Frontal cortex (tissue), 4 donors: ENCODE measurements at places on chromosomes 7 and 10.

GRCh38 chr7:129665013-129665401 is 53.5 kb downstream of the NRF1 start:
- no peak for DNase-seq

GRCh38 chr7:12965767-12966166 is 278.3 kb downstream of the ARL4A start:
- no peak for DNase-seq

- DNase-seq: no peak
These were observed 270.7 kb downstream of the RPS24 start for GRCh38 chr10:78304091-78305045.

GRCh38 chr10:21919117-21919516 is 84.4 kb downstream of the DNAJC1 start:
- no peak for DNase-seq

- no peak for DNase-seq
These were observed 507 bp downstream of the STN1 start for GRCh38 chr10:103917302-103918052.

DNA sequence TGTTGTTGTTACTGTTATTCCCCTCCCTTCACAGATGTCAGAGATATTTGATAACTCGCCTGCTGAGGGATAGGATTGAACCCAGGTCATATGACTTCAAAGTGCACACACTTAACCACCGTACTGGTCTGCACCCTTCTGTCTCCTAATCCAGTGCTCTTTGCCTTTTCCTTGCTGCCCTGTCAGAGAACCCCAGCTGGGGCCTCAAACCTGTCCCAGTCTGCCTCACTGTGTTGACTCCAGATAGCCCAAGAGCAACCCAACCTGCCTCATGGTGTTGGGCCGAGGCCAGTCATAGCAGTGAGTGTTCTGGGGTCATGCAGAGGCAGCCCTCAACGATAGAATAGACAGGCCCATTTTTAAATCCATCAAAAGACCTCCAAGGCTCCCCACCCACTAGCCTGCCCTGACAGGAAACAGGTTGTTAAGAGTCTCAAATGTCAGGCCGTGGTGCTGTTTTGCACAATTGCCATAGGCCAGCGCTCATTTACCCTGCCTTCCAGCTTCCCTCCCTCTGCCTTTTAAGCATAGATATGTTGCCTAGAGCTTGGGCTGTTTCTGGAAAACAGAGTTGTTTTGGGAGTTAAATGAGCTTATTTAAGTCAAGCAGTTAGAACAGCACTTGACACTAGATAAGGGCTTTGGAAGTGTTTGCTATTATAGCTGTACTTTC is 37.0 kb upstream of the PDCD4 start:
- no peak for DNase-seq

- no peak for DNase-seq
These were observed 57.5 kb downstream of the EXOC4 start for GRCh38 chr7:133310232-133310862.

- no peak for DNase-seq
These were observed 167.8 kb upstream of the SEMA3A start for GRCh38 chr7:84362360-84362759.

GRCh38 chr10:101495324-101495925 is 92.6 kb downstream of the POLL start:
- no peak for DNase-seq

DNA sequence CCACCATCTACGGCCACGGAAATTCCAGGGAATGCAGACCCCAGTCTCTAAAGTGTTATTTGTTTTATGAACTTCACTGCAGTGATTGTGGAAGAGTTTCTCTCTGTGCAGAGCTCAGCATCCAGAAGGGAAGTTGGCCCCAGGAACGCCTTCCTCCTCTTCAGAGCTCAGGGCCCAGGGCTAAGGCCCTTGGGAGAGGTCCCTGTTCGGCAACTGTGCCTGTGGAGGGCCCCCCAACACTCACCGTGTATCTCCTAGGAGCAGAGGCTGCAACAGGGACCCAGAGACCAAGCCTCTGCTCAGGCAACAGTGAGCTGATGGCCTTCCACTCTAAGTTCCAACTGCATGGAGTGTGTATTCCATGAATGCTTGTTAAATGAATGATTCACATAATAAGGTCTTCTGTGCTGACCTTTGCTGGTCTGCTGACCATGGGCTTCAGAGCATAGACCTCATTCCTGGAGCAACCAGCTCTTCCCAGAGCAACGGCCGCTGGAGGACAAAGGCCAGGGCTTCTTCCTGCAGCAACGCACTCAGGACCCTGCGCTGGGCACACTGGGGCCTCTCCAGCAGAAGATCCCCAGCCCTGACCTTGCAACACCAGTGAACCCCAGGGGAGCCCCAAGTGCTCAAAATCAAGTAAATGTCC is 7.7 kb downstream of the DIP2C start:
- no peak for DNase-seq

DNA sequence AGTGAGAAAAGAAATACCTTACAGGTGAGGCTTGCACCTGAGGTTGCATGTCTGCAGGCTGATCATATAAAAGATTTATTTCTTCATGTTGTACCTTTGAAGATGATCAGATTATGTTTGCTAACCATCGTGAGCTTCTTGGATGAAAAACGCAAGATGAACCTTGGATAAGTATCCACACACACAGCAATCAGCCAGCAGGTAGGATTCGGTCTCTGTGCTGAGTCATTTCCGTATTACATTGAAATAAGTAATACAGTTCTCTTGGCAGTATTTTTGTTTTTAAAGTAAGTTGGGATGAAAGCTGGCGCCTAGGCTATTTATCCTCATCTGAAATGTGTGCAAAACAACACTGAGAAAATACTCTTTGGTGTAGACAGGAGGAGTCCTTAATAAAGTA is 109.0 kb upstream of the PRKCQ start:
- DNase-seq: no peak

GRCh38 chr10:132321726-132322125 is 10.3 kb upstream of the LRRC27 start:
- DNase-seq: no peak
